Central memory CD8-positive, alpha-beta T cell (primary cell): ENCODE measurements at places on chromosomes 2 and 18.

GRCh38 chr18:34342960-34343359 lies 118.2 kb upstream of the NOL4 start:
- DNase-seq = no peak

DNA sequence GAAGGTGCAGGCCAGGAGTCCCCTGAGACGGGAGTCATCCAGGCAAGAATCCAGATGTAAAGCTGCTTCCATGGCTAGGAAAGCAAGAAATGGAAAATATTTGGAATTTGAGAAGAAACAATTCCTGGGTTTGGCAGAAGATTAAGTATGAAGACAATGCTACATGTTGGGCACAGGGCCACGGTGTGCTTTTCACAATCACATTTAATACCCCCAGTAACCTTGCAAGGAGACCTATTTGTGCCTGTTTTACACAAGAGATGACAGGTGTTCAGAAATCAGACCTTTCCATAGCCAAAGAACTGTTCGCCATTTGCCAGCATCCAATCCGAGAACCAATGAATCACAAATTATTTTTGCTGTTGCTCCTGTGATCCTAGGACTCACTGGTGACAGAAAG lies 50.5 kb downstream of the KCTD1 start:
- no peak for DNase-seq

DNA sequence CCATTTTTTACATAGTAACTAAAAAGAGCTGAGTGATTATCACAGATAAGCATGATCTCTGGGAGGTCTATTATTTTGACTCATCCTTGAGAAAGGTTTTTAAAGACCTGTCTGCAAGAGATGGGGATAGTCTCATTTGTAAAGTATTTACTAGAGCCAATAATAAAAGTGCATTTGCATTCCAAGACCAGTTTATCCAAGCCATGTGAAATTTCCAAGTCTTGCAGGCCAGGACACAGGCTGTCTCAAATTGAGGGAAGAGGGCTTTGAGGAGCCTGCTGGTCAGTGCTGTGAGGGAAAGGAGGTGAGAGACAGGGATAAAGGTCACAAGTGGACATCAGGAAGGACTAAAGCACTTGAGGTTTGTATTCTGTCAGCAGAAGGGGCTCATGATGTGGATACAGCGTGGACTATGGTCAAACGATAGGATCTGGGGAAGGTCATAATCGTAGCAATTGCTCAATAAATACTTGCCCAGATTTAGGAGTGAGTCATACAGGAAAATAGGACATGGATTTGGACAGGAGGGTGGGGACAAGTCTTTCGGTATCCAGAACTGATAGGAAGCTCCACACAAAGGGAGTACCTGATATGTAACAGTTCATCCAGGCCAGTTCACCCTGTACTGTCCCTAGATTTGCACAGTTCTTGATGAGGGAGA lies 6.6 kb upstream of the CDH2 start:
- DNase-seq = no peak

- DNase-seq = no peak
Measured at GRCh38 chr2:164510895-164511294, 110.4 kb downstream of the GRB14 start.

DNA sequence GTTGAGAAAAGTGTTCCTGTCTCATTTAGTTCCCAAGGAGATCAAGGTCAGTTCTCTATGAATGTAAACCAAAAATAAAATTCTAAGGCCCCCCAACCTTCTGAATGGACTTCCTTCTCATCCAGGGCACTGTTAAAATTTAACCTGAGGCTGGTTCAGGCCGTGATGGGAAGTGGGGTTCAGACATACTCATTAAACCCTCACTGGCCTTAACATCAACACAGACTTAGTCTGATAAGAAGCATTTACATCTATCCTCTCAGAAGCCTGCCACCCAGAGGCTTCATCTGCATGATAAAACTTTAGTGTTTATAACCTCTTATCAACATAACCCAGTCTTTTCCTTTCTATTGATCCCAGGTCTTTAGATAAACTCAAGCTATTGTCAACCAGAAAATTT lies 22.4 kb downstream of the ITSN2 start:
- DNase-seq = no peak

DNA sequence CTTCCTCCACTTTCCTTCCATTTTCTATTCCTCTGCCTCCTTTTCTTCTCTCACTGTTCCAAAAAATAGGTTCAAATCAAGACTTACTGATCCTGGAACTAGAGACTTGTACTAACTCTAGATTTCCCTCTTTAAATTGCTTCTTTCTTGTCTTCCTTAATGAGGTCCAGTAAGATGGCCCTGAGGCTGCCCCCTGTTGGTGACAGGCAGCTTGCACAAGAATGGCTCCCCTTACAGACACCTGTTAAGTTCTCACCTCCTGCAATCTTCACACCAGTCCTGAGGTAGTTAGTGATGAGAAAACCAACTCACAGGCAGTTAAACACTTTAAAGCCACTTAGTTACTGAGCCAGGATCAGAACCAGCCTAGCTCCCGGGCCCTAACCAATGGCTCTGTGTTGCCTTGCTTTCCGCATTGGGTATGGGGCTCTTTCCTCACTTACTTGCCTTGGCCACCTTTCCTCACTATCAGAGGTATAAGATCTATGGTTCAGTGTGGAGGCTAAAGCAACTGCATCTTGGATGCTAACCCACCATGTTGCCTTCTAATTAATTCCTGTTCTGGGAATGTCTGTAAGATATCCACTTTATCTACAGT lies 130.6 kb downstream of the AKAIN1 start:
- no peak for DNase-seq

DNA sequence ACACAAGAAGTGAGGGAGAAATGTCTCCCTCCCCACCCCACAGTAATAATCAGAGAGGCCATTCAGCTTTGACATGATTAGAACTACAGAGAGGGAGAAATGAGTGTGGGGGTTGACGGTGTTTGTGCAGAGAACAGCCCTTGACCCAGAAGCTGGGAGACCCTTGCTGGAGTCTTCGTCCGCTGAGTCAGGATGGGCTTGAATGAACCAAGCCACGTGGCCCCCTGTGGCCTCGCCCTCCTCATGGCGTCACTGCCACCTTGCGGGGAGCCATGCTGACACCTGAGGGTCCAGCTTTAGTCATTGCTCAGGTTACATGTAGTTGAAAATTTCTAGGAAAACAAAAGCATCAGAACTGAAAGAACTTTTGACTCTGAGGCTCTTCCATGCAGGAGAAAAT lies 101.2 kb downstream of the DGKD start:
- no peak for DNase-seq

GRCh38 chr2:28842042-28842441 lies 28.1 kb downstream of the TRMT61B start:
- no peak for DNase-seq

- DNase-seq = no peak
Measured at GRCh38 chr18:38984968-38985367, 1419.4 kb upstream of the CELF4 start.

DNA sequence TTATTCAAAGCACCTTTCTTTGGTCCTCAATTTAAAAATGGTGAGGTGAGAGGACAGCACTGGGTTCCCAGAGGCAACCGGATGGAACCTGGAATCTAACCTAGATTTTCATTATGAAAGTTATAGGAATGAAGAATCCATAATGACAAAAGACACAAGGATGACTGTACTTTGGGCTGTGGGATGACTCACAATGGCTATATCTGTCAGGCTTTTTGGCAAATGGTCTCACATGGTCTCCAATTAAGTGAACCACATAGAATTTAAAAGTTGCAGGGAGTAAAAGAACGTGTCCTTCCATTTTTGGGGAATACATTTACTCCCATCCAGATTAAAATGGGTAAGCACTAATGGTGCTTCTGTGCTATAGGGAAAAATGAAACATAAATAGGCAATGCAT lies 31.8 kb upstream of the LYPD1 start:
- no peak for DNase-seq

DNA sequence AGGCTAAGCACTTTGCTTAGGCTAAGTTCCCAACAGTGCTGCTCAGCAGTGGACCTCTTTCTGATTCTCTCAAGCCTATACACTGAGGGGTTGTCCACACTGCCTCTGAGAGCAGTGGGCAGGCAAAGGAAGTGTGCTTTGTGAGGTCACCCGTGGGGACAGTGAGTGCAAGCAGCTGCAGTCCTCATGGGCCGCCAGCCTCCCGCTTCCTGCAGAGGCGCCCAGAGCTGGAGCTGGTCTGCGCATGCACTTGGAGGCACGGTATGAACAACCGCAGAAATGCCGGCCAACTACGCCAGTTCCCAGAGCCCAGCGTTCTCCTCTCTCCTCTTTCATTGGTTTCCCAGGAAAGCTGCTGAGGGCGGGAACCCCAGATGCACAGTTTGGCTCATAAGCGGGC lies 149.5 kb upstream of the DLX2 start:
- DNase-seq = no peak

GRCh38 chr2:14647714-14648113 lies 15.2 kb downstream of the LRATD1 start:
- DNase-seq = no peak

- no peak for DNase-seq
Measured at GRCh38 chr2:36952748-36953197, 13.6 kb downstream of the STRN start.

DNA sequence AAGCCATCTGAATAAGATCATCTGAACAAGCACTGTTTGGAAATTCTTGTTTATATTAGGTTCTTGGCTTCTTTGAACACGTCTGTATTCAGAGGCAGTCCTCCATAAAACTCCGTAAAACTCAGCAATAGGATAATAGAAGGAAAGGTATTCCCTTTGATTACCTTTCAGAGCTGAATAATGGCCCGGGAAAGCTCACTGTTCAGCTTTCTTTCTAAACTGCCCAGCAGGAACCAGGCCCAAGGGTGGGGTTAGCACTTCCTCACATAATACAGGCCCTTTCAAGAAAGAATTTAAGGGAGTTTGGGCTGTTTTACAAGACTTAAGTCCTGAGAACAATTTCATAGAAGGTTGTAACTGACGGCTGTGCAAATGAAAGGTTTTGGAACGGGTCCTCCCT lies 72.2 kb upstream of the PHLPP1 start:
- DNase-seq = no peak

DNA sequence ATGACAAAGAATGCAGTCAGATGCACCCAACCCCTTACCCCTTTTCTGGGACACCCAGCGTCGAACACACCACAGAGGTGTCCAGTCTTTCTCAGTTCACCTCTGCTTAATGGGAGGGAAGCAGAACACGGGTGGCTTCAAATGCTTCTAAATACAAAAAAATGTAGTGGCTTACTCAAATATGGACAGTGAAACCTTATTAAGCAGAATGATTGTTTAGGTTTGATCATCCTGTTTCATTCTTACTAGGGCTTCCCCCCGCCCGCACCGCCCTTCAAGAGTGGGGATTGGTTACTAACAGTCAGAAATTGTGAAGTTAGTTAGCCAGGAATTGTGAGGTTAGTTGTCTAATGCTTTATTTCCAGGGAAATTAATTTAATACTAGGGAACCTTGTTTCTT lies 21.6 kb downstream of the ATG16L1 start:
- no peak for DNase-seq

DNA sequence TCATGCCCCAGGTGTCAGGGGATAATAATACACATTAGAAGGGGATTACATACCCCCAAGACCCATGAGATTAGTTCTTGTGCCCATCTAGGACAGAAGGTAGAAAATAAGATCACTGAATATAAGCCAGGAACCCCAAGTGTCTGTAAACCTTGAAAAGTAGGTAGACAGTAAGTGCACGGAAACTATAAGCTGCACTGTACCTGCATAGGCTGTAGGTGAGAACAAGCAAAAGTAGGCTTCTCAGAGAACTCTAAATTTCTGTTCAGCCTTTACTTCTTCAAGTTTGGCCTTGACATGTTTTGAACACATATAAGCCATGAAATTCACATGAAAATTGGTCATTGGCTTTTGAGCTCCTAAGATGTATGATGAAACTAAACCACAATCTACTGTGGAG lies 113.0 kb upstream of the FSIP2 start:
- DNase-seq = no peak

- no peak for DNase-seq
Measured at GRCh38 chr2:75421986-75422385, 138.8 kb downstream of the EVA1A start.

DNA sequence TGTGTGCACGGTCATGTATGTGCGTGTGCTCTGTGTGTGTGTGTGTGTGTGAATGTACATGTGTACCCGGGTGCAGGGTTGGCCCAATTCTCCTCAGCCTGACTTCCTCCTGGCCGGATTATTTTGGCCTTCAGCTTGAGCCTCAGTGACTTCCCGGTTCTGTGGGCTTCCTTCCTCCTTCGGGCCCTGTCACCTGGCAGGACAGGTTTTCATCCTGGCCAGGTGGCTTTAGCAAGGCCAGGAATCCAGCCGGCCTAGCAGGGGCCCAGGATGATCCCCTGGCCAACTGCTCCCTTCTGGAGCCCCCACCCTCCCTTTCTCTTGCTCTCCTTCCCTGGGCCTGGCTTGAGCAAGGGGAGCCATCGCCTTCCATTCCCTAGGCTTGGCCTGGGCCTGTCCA lies 140.5 kb downstream of the INHBB start:
- DNase-seq = no peak

DNA sequence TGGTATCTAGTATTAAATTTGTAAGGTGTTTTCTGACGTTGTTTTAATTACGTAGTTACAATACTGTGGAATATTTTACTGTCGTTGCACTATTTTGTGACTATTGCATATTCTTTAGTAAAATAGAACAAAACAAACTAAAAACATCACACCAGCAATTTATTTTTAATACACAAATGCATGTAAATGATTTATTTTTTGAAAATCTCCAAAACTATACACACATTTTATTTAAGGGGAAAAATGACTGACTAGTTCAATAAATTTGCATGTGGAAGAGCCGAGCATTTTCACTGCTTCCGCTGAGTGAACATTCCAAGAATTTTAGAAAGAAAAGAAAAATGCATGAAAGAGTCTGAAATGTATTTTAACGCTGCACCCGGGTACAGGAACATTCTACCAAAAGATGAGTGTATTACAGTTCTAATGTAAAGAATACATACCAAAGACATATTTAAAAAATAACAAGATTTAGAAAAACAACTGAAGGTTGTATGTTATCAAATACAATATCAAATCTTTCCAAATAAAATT lies 257.7 kb downstream of the MEIS1 start:
- no peak for DNase-seq

- no peak for DNase-seq
Measured at GRCh38 chr2:42096869-42097591, 49.2 kb downstream of the PKDCC start.

- no peak for DNase-seq
Measured at GRCh38 chr2:103004426-103004942, 242.7 kb downstream of the TMEM182 start.

GRCh38 chr2:5290900-5291546 lies 401.2 kb upstream of the SOX11 start:
- DNase-seq = no peak

- DNase-seq = no peak
Measured at GRCh38 chr18:6023551-6023950, 128.2 kb upstream of the TMEM200C start.

DNA sequence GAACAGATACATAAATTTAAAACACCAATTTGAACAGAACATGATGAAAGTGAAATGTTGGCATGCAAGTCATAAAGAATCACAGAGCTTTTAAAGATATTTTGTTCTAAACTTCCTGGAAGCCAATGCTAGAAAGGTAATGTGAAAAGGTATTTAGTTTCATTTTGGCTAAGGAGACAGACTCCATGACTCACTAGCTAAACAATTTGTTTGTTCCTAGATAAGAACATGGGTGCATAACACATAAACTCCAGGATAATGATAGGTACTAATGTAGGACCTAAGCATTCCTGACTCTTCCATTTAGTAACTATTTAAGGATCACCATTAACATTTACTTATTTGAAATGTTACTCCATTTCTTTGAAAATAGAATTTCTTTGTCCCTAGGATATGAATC lies 292.5 kb upstream of the CNTNAP5 start:
- DNase-seq = no peak
